ENCODE measurements at places on chromosomes 12 and 14. TPM values are rescaled to one million over a fixed set of nuclear protein-coding genes. Genes with fewer than 3 reads are reported as not detected.

The PKP2 gene
- 0.86 TPM for total RNA-seq

GRCh38 chr12:1213618-1214205, 222.7 kb downstream of the ERC1 start:
- H3K4me1 ChIP-seq, result no peaks in the 10 kb centered on the region
- H3K36me3 ChIP-seq, result no peaks in the 10 kb centered on the region
- no peaks in the 10 kb centered on the region for H3K27me3 ChIP-seq
- no peak for DNase-seq

DNA sequence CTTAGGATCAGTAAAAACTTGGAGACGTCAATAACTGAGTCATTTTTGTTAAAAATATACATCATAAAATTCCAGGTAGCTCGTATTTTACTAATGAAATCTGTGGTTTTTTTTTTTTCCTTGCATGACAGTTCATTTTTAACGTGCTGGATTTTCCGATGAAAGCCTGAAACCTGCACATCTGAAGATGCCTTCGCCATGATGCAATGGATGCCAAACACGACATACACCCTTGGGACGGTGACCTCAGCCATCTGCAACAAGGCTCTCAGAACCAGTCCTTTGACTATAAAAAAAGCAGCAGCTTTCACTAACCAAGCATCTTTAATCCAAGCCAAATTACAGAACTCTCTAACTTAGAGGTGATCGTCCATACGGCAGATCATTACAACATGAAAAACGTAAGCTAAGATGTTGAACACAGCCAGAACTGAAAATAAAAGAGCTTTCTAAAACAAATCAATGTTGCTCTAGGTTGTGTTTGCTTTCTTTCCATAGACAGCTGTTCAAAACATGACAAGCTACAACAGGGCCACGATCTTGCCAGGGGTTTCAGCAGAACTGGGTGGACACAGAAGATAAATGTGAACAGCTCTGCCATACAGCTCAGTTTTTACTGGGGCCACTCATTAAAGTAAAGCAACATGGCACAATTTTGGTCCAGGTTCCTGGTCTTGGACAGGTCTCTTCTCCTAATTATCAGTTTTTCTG, 7.8 kb downstream of the NIN start:
- no peak overlapping the region for H3K4me3 ChIP-seq
- peaks cover 6% of the 10 kb centered on the region for H3K36me3 ChIP-seq
- peaks cover 97% of the 10 kb centered on the region for H3K4me1 ChIP-seq
- H3K27me3 ChIP-seq, result no peaks in the 10 kb centered on the region

The MVK gene
- 11.0 TPM for total RNA-seq

The DAO gene
- not detected for total RNA-seq

- no peaks in the 10 kb centered on the region for H3K36me3 ChIP-seq
- no peak for DNase-seq
- H3K4me1 ChIP-seq, result no peaks in the 10 kb centered on the region
- H3K27ac ChIP-seq, result no peak overlapping the region
- no peak overlapping the region for H3K4me3 ChIP-seq
- no peaks in the 10 kb centered on the region for H3K27me3 ChIP-seq
These were observed 468.7 kb downstream of the NOVA1 start for GRCh38 chr14:26128931-26129671.

DNA sequence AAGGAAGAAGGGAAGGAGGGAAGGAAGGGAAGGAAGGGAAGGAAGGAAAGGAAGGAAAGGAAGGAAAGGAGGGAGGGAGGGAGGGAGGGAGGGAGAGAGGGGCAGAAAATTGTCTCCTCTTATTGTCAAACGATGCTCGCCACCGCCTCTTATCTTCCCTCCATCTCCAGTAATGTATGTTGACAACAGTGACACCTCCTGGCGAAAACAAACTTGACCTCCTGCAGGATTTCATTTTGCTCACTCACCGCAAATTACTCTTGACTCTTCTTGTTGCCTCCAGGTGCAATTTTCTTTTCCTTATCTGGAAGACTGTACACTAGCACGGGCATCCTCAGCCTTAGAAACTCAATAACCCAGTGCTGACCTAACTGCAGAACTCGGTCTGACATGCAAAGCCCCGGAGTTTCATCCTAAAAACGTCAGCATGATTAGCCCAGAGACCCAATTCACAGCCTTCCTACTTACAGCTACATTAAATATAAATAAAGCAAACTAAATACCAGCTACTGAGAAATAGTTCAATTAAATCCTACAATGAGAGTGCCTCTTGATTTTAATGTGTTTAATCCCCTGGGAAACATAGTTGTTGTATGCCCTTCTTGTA, 512.4 kb upstream of the TMPO start:
- H3K36me3 ChIP-seq, result no peaks in the 10 kb centered on the region
- H3K27me3 ChIP-seq, result no peaks in the 10 kb centered on the region
- no peak overlapping the region for H3K27ac ChIP-seq
- no peaks in the 10 kb centered on the region for H3K4me1 ChIP-seq

GRCh38 chr12:9760699-9761418, at the start of gene CD69:
Gene CD69 (minus strand): TSS chr12:9760901. CDS start chr12:9760820, 81 bp downstream.
- H3K27me3 ChIP-seq, result no peaks in the 10 kb centered on the region
- peak; percentile 93 for DNase-seq
- peak within 1 kb of the TSS; percentile 98 for H3K27ac ChIP-seq
- peaks cover 59% of the 10 kb centered on the region for H3K4me1 ChIP-seq
- H3K36me3 ChIP-seq, result peaks cover 5% of the 10 kb centered on the region
- H3K4me3 ChIP-seq, result peak within 1 kb of the TSS; percentile 80

GRCh38 chr14:22449600-22449905, 139.5 kb downstream of the DAD1 start:
- no peak overlapping the region for H3K27ac ChIP-seq
- H3K36me3 ChIP-seq, result no peaks in the 10 kb centered on the region
- no peaks in the 10 kb centered on the region for H3K4me1 ChIP-seq
- H3K27me3 ChIP-seq, result no peaks in the 10 kb centered on the region
- DNase-seq, result no peak

The MOK gene
- total RNA-seq, result 0.73 TPM

GRCh38 chr14:23487216-23487615, 17.7 kb downstream of the NGDN start:
- H3K36me3 ChIP-seq, result peaks cover 12% of the 10 kb centered on the region
- H3K4me3 ChIP-seq, result no peak overlapping the region
- no peak overlapping the region for H3K27ac ChIP-seq

The SERPINA9 gene
- total RNA-seq, result not detected

The SERPINA3 gene
- not detected for total RNA-seq

DNA sequence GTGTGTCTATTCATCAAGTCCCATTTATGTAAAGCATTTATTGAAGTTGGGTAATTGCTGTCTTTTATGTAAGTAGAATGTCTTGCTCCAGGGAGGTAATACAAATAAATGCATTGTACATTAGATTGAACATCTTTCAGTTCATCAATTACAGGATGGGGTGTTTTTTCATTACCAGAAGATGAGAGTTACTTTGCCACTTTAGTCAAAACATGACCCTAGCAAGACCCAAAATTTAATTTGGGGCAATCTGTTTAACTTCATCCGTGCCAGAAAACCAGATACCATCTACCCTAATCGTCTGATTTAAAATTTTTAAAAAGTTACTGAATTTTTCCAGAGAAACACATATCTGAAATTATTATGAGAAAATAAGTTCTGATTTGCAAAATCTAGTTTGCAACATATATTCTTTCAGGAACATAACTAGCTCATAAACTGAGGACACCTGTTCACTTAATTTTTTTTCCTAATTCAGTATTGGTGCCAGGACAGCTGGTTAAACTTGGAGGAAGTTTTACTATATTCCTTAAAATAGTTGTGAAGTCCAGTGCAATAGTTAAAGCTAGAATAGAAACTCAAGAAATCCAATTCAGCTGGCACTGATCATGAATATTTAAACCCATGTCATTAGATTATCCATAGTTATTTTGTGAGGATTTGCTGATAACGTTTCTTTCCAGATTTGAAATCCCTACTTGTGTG, 114.5 kb downstream of the SRGAP1 start:
- H3K27me3 ChIP-seq, result no peaks in the 10 kb centered on the region
- DNase-seq, result no peak

GRCh38 chr12:62684570-62685295, 218.1 kb downstream of the MON2 start:
- DNase-seq, result no peak
- no peak overlapping the region for H3K27ac ChIP-seq
- H3K27me3 ChIP-seq, result no peaks in the 10 kb centered on the region
- no peaks in the 10 kb centered on the region for H3K4me1 ChIP-seq
- no peak overlapping the region for H3K4me3 ChIP-seq
- no peaks in the 10 kb centered on the region for H3K36me3 ChIP-seq

The SUSD6 gene
- 62.0 TPM for total RNA-seq

DNA sequence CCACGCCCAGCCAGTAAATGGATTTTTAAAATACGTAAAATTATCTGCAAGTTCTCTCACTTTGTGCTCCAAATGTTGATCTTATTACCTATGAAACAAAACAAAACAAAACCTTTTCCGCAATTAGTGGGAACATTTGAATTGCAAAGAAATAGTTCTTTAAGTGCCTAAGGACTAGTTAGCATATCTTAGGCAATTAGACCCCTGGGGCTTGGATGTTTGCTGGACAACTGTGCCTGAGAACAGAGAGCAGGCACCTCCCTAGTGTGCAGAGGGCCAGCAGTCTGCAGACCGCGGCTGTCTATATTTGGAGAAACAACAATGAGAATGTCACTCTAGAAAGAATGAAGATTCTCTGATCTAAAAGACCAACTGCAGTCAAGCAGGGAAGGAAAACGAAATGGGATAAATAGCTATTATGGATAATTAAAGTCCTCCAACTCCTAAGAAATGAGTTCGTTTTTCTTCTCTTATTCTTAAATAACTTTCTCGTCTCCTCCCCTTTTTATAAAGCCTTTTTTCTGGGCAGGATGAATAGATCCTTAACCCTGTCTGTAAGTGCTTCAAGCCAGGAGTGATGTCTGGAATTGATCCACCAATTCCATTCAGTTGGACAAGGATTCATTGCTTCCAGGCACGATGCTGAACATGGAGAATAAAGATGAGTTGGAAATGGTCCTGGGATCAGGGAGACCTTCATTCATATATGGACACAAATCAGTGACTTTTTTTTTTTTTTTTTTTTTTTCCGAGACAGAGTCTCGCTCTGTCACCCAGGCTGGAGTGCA, 16.2 kb downstream of the SLC17A8 start:
- no peak for DNase-seq
- H3K27ac ChIP-seq, result no peak overlapping the region
- H3K27me3 ChIP-seq, result no peaks in the 10 kb centered on the region
- H3K36me3 ChIP-seq, result no peaks in the 10 kb centered on the region

The ACSS3 gene
- not detected for total RNA-seq

DNA sequence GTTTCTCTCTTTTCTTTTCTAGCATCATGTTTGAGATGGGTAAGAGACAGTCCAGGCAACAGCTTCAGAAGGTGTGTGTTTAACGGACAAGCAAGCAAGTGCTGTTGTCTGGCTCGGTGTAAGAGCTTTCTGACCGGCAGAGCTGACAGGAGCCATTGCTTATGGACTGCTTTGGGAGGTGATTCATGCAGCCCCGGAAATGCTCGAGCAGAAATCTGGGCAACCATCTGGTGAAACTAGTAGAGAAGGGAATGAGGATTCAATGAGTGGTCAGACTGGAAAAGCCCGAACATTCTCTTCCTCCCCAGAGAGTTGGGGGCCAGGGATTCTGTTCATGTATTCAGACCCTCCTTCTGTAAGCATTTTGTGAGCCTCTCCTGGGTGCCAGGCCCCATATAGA, 24.4 kb downstream of the TUNAR start:
- H3K4me3 ChIP-seq, result no peak overlapping the region
- no peaks in the 10 kb centered on the region for H3K36me3 ChIP-seq
- H3K27me3 ChIP-seq, result no peaks in the 10 kb centered on the region
- no peak for DNase-seq
- no peaks in the 10 kb centered on the region for H3K4me1 ChIP-seq

The MANSC1 gene
- total RNA-seq, result 0.44 TPM

The COL2A1 gene
- total RNA-seq, result not detected

The REP15 gene
- not detected for total RNA-seq

The AMN gene
- total RNA-seq, result 7.1 TPM

The MFAP5 gene
- total RNA-seq, result not detected

DNA sequence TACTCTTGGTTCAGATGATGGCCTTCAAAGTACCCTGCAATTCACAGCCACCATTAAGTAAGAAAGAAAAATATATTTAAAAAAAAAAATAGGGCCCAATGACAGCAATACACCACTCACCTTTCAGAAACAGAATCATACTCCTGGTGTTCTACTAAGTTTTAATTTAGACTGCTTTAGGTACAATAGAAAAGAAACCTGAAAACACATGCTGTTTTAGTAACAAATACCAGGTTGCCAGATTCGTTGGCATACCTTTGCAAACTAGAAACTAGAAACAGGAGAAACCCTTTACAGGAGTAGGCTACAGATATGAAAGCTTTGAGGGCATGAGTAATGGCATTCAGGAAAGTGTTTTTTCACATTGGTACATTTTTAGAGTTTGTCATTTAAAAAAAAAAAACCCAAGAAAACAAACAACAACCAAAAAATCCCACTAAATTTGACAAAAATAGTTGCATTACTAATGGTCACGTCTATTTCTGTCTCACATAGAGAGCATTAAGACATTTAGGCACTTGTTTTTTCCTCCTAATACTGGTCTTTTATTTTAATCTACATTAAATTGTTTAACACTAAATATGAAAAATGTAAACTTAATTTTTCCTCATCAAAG, 4.0 kb downstream of the SIX1 start:
- peaks cover 72% of the 10 kb centered on the region for H3K27me3 ChIP-seq
- DNase-seq, result no peak
- H3K36me3 ChIP-seq, result no peaks in the 10 kb centered on the region
- no peak overlapping the region for H3K4me3 ChIP-seq
- no peak overlapping the region for H3K27ac ChIP-seq

GRCh38 chr14:105093038-105093430, 27.8 kb upstream of the GPR132 start:
- H3K4me1 ChIP-seq, result peaks cover 28% of the 10 kb centered on the region
- H3K36me3 ChIP-seq, result no peaks in the 10 kb centered on the region
- H3K27ac ChIP-seq, result peak overlapping the region; percentile 46
- no peaks in the 10 kb centered on the region for H3K27me3 ChIP-seq

- H3K27ac ChIP-seq, result no peak overlapping the region
- DNase-seq, result no peak
- no peak overlapping the region for H3K4me3 ChIP-seq
- H3K4me1 ChIP-seq, result no peaks in the 10 kb centered on the region
- no peaks in the 10 kb centered on the region for H3K27me3 ChIP-seq
These were observed 441.8 kb downstream of the TMTC2 start for GRCh38 chr12:83128540-83128939.

The PROX2 gene
- not detected for total RNA-seq

The NDUFA12 gene
- total RNA-seq, result 61.5 TPM

- no peak overlapping the region for H3K4me3 ChIP-seq
- no peaks in the 10 kb centered on the region for H3K36me3 ChIP-seq
- DNase-seq, result no peak
- no peak overlapping the region for H3K27ac ChIP-seq
- no peaks in the 10 kb centered on the region for H3K4me1 ChIP-seq
These were observed 69.5 kb upstream of the LMO3 start for GRCh38 chr12:16675438-16675837.

GRCh38 chr12:106389151-106389550, 31.6 kb downstream of the POLR3B start:
- no peaks in the 10 kb centered on the region for H3K27me3 ChIP-seq
- no peak for DNase-seq
- no peak overlapping the region for H3K4me3 ChIP-seq
- no peak overlapping the region for H3K27ac ChIP-seq

GRCh38 chr12:124506145-124506831, 61.1 kb downstream of the NCOR2 start:
- H3K27me3 ChIP-seq, result no peaks in the 10 kb centered on the region
- no peaks in the 10 kb centered on the region for H3K4me1 ChIP-seq
- no peak for DNase-seq
- H3K4me3 ChIP-seq, result no peak overlapping the region
- H3K36me3 ChIP-seq, result no peaks in the 10 kb centered on the region

- H3K27me3 ChIP-seq, result no peaks in the 10 kb centered on the region
- no peaks in the 10 kb centered on the region for H3K4me1 ChIP-seq
- no peak overlapping the region for H3K27ac ChIP-seq
- no peak overlapping the region for H3K4me3 ChIP-seq
- DNase-seq, result no peak
- H3K36me3 ChIP-seq, result no peaks in the 10 kb centered on the region
These were observed 45.8 kb upstream of the BATF start for GRCh38 chr14:75476274-75476995.

The FGF6 gene
- not detected for total RNA-seq

All from CD4-positive, alpha-beta memory T cell (primary cell).